Adipocyte (in vitro differentiated cells): ENCODE measurements at places on chromosomes 13 and 19.
A peak's percentile ranks its signal among the peaks of the same experiment; 100 is the strongest.

DNA sequence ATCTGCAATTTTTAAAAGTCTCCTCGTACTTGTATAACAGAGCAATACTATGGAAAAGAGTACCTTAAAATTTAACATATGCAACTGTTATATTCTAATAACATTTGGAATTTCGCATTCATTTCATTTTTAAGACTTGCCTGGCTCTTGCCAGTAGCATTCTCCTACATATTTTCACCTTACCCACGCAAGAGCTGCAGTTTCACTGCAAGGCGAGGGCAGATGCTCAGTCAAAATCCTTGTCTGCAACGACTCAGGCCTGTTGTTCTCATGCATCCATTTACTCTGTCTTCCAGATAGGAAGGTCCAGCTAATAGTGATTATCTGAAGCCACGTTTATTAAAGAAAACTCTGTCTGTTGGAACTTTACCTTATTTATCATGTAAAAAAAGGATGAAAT lies 227.0 kb upstream of the RFC3 start:
- DNase-seq, result no peak

- no peak for DNase-seq
Measured at GRCh38 chr19:12098040-12098439, 33.5 kb downstream of the ZNF844 start.

GRCh38 chr13:48214519-48215121 lies 18.4 kb upstream of the ITM2B start:
- DNase-seq, result no peak

- peak; percentile 36 for DNase-seq
Measured at GRCh38 chr13:110985541-110985940, 70.7 kb upstream of the ANKRD10 start.
